ENCODE measurements at places on chromosomes 12 and 14. TPM values are rescaled to one million over a fixed set of nuclear protein-coding genes. Genes with fewer than 3 reads are reported as not detected.

DNA sequence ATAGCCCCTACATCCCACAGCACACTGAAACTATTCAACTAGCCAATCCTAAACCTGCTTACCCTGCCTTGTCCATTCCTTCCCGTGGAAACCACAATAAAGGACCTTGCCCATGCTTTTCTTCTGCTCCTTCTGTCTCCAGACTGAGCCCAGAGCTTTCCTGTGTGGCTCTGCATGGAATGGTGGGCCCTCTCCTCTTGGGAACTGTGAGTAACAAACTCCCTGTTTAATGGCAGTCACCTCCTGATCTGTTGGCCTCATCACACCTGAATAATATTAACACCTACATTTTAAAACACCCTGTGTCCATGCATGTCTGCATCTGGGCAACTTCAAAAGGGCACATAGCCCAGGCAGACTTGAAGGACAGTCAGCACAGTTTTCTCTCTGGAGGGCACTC, 12.4 kb downstream of the LGR5 start:
- DNase-seq: no peak
- no peak overlapping the region for H3K4me3 ChIP-seq
- H3K27ac ChIP-seq: no peak overlapping the region

The DNAH10 gene
- 2.2 TPM for total RNA-seq

DNA sequence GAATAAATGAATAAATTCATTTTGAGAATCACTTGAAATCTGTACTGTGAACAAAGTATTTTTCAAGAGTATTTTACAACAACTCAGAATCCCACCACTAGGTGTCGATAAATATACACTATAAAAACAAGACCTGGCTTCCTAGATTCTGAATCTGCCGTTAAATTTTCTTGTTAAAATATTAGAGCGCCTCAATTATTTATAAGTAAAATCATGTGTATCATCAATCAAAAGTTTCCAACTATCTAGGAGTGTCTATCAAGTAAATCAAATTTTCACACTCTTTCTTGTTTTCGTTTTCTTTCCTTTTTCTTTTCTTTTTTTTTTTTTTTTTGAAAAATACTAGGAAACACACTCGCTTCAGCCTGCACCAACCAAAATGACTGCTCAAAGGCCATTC, 179.2 kb upstream of the DCN start:
- H3K36me3 ChIP-seq: no peaks in the 10 kb centered on the region
- DNase-seq: no peak
- H3K27me3 ChIP-seq: no peaks in the 10 kb centered on the region
- no peak overlapping the region for H3K4me3 ChIP-seq

DNA sequence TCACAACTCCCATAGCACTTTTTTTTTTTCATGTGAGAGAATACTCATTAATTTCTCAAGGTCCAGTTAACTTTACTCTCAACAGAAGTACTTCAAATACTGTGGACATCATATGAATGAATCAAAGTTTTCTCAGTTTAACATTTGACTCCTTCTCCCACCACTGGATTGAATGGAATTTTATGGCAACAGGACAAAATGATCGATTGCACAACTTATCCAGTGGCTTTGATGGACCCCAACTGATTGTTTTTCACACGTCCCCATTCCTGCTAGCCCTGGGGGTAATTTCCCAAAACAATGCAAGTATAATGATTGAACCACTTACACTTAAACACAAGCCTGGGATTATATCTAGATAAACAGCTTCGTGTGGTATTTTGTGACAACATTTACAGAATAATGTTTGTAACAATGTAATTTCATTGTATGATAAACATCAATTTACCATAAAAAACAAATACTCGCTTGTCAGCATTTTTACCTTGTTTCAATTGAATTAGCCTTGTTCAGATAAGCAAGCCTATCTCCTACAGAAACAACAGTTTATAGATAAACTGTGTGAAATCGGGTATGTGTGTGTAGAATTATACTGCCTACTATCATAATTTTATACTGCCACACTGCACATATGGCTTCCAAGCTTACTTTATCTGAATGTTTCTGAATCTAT, 60.9 kb downstream of the SOX5 start:
- no peaks in the 10 kb centered on the region for H3K27me3 ChIP-seq
- H3K4me3 ChIP-seq: no peak overlapping the region
- no peaks in the 10 kb centered on the region for H3K4me1 ChIP-seq
- no peaks in the 10 kb centered on the region for H3K36me3 ChIP-seq
- H3K27ac ChIP-seq: no peak overlapping the region

Measured in spleen (tissue), 13 donors.